ENCODE measurements at places on chromosomes 4 and X.

GRCh38 chrX:132819711-132820264, 138.6 kb downstream of the HS6ST2 start:
- no peak for DNase-seq

- DNase-seq, result peak; percentile 47
Measured at GRCh38 chr4:83234902-83235644, 49.5 kb downstream of the COQ2 start.

GRCh38 chr4:22473268-22473667, 42.6 kb downstream of the ADGRA3 start:
- no peak for DNase-seq

- no peak for DNase-seq
Measured at GRCh38 chr4:2930758-2931511, 32.3 kb downstream of the NOP14 start.

DNA sequence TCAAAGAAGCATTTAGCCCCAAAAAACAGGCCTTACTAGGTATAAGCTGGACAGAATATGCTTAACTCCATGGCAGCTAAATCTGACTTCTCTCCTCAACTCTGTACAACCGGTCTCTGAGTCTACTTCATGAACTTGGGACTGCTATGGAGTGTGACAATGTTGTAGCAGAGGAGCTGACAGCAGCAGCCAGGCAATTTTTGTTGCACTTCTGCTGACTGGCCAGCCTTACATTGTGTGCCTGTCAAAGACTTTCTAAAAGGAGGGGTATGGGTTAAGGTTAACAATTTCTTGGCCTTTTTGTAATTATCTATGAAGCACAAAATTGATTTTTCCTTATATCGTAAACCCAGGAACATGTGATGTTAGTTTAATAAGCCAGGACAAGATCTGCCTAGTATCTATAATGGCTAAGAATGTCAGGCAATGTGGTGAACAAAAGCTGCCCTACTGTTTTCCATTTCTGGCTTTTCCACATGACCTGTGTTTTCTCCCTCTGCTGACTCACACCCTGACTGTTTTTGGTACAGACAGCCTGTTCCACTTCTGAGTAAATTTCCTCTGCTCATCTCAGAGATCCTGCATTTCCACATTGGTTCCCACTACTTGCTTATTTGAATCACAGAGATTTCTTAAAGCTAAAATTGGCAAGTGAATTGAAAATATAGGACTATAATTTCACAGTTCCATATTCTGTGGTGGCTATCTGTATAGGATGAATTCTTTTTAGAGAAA, 9.3 kb downstream of the NOX1 start:
- DNase-seq, result no peak

DNA sequence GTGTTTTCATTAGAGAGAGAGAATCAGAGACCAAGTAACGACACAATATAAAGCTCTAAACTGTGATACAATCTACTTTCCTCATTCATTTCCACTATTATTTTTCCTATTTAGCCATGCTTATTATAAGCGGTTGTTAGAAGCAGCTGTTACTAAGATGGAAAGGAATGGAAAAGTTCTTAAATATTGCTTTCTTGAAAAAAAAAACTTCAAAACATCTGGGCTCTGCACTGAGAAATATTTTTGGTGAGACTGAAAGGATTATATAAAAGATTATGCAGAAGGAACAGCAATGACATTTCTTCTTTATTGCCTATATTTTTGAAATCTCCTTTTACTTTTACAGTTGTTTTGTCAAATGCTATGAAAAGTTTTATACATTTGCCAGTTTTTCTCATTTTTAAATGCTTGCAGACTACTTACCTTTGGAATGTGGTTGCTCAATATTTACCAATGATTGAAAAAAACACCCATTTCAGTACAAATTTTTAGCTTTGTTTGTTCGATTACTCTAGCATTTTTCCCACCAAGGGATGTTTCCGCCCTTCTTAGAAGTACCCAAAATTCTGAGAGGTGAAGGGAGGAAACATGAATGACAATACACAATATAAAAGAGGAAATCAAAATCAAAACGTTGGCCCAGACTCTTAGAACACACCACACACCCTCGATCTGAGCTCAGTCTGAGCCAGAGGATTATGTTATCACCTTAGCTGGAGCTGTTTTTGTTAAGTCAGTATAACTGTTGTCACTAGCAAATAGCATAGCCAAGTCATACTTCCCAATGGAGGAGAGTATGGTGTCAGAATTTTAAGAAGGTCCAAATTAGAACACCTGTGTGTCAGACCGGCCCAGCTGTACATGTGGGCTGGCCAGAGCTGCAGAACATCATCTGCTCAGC, 18.4 kb downstream of the DKK2 start:
- no peak for DNase-seq

- DNase-seq, result no peak
Measured at GRCh38 chr4:13642170-13642950, 14.8 kb upstream of the BOD1L1 start.

- no peak for DNase-seq
Measured at GRCh38 chr4:41517121-41517520, 20.8 kb upstream of the LIMCH1 start.

DNA sequence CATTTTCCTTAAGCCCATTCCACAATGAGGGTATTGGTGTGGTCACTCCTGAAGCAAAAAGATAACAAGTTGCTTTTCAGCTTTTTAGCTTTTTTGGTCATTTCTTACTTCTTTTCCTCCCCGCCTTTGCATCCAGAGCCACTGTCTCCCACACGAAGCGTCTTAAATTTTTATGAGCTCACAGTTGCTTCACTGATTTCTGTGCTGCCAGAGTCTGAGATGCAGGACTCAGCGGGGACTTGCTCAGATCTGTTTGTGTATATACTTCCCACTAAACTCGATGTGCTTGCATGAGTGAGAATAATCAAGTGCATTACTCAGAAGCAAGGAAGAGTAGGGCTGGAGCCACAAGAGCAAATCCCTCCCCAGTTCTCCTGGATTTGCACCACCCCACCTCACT, 80.2 kb upstream of the FHL1 start:
- no peak for DNase-seq

- no peak for DNase-seq
Measured at GRCh38 chr4:175614890-175615289, 197.2 kb downstream of the GPM6A start.

GRCh38 chrX:31217084-31217483, 145.2 kb upstream of the FTHL17 start:
- no peak for DNase-seq

- no peak for DNase-seq
Measured at GRCh38 chr4:56348576-56348975, 38.7 kb downstream of the AASDH start.

DNA sequence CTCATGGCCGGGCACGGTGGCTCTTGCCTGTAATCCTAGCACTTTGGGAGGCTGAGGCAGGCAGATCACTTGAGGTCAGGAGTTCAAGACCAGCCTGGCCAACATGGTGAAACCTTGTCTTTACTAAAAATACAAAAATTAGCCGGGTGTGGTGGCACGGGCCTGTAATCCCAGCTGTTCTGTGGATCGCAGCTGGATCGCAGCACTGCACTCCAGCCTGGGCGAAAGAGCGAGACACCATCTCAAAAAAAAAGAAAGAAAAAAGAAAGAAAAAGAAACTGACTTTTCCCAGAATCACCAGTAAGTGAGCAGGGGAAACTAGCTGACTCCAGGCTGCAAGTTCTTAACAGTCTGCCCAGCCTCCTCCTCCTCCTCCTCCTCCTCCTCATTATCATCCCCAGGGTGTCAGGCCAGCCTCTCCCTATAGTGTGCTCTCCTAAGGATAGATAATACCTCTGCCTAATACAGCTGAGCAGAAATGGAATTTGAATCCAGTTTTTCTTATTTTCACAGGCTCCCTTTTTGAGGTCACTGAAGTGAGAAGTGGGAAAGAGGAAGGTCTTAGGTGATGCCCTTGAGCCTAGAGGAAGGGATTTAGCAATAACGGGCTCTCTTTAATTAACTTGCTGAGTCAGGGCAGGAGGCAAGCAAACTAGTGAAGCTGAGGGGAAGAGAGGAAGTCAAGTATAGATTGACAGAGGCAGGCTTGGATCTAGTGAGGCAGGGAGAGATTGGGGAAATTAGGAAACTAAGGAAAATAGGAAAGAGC, 11.8 kb upstream of the ELF2 start:
- no peak for DNase-seq

GRCh38 chr4:18566970-18567799, 545.6 kb upstream of the LCORL start:
- no peak for DNase-seq

GRCh38 chrX:130975947-130976346, 72.9 kb upstream of the ENOX2 start:
- peak; percentile 45 for DNase-seq

DNA sequence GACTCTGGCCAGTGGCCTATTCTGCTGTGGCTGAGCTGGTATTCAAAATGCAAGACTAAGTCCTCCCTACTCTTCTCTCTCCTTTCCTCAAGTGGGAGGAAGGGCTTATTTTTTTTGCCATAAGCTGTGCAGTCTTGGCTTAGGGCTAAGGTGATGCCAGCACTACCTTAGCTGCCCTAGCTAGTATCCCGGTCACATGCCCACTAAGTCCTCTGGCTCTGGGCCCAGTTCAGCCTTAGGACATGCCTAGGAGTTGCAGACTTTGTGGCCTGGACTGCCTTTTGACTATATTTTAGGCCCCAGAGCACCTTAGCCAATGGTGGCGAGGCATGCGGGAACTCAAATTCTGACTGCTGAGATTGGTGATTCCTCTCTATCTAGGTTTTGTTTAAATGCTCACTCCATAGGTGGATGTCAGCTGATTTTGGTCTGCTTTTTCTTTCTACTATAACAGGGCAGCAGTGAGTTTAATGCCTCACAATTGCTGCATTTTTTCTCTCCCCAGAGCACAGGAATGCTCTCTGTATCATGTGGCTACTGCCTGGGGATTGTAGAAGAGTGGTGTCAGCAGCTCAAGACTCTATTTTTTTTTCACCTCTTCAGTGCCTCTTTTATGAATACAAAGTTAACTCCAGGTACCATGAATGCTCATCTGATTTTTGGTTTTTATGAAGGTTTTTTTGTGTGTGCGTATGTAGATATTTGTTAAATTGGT, 472.9 kb upstream of the GRID2 start:
- no peak for DNase-seq

GRCh38 chr4:185165605-185166063, 22.6 kb downstream of the SLC25A4 start:
- DNase-seq, result no peak

DNA sequence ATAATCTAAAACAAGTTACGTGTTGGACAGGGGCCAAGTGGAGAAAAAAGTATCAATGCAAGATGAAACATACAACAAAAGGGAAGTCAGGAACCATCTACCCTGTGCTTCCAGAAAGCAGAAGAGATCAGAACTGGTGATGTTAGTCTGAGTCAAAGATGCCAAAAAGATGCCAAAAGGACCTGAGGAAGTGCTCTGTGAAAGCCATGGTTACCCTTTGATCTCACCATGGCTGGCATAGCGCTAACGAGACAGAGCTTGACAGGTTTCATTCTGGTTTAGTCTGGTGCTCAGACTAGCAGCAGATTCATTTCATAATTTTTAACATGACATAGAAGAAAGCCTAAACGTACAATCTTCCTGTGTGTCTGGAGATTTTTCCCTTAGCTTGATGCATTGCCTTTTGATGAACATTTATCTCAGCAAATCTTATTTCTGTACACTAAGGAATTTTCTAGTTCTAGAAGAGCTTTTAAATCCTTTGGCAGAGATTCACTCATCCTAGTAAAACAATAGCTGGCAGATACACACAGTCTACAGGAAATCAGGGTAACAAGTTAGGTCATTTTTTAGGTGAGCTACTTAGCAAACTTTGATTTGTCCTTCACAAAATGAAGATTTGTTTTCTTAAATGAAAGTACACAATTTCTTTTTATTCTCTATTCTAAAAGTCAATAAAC, 87.7 kb downstream of the COL25A1 start:
- no peak for DNase-seq

- no peak for DNase-seq
Measured at GRCh38 chrX:71228063-71228642, 5.1 kb downstream of the GJB1 start.

DNA sequence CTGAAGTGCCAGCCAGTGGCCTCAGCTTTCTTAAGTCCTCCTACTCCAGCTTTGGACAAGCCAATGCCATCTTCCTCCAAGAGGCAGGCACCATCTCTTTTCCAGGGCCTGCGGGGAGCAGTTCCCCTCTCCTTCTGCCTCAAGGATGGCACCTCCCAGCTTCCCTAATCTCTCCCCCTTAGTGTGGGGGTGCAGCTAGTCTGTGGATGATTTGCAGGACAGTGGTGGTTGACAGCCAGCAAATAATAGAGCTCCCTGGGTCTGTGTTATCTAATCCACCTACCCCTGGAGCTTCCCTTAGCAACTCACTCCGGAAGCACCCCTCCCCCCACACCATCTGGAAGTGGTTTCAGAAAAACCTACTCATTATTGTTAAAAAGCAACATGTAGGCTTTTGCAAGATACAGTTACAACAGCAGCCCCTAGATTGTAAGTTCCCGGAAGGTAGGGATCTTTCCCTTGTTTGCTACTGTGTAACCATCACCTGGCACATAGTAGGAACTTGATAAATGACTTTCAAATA, 247.1 kb downstream of the BCOR start:
- DNase-seq, result no peak

GRCh38 chrX:42930071-42930470, 152.1 kb upstream of the PPP1R2C start:
- no peak for DNase-seq

DNA sequence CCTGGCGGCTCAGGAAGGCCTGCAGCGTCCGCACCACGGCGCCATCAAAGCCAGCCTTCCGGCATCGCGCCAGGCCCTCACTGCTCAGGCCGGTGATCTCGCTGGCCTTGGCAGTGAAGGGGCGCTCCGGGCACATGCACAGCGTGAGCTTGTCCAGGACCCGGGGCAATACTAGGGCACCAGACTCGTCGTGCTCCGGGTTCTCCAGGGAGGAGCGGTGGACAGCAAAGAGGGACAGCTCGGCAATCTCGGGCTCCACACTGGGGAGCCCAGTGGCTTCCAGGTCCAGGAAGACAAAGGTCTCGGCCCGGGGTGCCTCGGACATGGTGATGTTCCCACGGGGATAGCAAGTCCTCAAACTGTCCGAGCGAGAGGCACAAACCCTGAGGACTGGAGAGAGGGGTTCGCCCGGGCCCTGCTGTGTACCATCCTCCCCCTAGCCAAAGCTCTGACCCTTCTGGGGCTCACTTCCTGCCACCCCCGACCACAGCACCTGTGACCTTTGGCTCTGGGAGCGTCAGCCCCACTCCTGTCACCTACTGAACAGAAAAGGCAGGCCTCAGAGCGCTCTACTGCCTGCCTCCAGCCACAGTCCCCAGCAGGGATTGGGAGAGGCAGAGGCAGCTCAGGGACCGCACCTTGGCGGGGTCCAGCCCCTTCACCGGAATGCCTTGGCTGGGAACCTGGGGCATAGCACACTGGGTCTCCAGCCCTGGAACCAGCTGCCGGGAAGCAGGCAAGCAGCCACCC, 575 bp downstream of the TREX2 start:
- no peak for DNase-seq

- no peak for DNase-seq
Measured at GRCh38 chr4:152094970-152095700, 334.3 kb upstream of the GATB start.

DNA sequence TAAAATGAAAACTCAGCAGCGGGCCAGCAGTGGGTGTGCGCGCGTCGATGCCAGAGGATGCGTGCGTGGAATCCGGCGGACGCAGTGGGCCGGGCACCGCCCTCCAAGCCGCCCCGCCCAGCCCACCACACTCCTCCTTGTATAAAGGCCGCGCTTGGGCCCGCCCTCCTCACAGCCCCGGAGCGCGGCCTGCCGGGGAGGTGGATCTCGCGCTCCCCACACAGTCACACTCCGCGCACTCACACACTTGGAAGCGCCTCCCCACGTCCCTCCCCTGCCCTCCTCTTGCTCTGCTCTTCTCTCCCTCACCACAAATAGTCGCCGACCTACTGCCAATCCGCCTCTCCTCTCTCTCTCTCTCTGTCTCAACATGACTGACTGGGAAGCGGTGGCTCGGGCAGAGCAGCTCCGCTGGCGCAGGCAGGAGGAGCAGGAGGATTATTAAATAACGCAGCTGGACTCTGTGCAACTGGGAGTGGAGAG, at the start of gene CCSER1:
Gene CCSER1, plus strand, starts transcription at position 172 of the 483 bp plus-strand sequence.
- peak; percentile 83 for DNase-seq

Measured in LoVo (cell line).